Nucleus accumbens (tissue), 56 donors: ENCODE measurements at places on chromosomes 6 and 20.

- DNase-seq = no peak
Measured at GRCh38 chr20:41123631-41124030, 13.7 kb upstream of the PLCG1 start.

DNA sequence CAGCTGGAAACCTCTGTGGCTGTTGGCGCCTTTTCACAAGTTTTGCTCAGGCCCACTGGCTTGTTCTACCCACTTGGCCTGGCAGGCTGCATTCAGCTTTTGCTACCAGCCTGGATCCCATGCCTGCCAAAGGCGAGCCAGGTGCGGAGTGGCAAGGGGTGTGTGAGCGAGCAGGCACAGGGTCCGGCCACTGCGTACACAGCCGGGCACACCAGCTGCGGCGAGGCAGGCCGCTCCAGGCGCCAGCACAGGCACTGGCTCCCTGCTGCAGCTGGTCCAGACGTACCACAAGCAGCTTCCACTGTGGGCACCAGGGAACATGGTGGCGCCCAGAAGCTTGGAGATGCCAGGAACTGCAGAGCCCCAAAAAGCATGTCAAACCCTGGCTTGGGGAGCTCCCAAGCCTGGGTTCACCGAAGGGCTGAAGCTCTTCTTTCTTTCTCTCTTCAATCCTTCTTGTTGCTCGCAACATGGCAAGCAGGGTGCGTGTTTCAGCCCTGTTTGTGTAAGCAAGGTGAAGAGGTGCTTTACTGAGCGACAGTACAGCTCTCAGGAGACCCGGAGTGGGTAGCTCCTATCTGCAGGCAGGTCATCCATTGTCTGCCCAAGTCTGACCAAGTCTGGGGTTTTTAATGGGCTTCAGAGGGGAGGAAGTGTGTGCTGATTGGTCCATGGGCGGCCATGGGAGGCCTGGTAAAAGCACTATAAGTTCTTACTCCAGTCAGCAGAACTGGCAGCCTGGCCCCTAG is 32.6 kb upstream of the GRM4 start:
- DNase-seq = no peak

- DNase-seq = no peak
Measured at GRCh38 chr6:18360188-18360587, 27.0 kb upstream of the RNF144B start.

DNA sequence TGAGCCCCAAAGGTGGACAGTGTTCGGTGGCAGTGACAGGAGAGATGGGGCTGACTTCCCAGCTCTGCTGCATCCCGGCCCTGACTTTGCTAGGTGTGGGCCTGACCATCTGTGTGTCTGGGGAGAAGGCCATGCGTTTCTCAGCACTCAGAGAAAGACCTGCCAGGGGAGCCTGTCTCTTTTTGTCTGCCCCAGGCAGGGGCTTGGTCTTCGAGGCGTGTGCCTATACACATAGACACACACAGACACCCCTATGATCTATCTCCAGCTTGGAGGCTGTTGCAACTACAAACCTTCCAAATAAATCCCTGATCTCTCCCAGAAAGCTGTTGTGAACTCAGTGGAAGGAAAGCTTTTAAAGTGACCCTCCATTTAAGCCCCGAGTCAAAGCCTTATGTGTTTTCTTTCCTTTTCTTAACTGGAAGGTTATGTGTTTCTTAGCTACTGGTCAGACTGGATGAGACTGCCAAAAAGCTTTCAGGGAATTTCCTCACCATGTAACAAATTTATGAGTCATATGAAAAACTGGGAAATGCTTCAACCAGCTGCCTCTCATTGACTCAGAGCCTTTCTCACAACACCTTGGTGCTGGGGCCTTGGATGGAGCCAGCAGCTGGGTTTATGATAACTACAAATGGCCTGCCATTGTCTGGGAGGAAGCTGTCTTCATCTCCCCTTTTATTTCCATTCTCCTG is 102.6 kb downstream of the CDC5L start:
- DNase-seq = no peak

- no peak for DNase-seq
Measured at GRCh38 chr20:36770680-36771079, 2.9 kb downstream of the DSN1 start.

DNA sequence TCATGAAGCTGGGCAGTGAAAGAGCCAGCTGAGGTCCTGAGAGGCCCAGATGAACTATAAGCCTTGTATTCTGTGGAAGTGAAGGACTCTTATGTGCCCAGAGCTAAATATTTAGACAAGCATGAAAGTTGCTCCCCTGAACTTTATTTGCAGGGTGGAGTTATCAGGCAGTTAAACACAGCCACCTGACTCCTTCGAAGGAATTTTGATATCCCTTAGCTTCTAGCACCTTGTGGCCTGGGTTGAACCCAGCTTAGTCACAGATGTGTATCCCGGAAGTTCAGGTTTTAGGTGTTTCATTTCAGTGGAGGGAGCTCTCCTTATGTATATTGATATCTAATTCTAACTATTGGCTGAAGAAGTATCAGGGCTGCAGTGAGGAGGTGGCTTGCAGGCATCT is 20.4 kb downstream of the NR2E1 start:
- DNase-seq = no peak

- no peak for DNase-seq
Measured at GRCh38 chr6:1328129-1328800, 16.4 kb downstream of the FOXQ1 start.

DNA sequence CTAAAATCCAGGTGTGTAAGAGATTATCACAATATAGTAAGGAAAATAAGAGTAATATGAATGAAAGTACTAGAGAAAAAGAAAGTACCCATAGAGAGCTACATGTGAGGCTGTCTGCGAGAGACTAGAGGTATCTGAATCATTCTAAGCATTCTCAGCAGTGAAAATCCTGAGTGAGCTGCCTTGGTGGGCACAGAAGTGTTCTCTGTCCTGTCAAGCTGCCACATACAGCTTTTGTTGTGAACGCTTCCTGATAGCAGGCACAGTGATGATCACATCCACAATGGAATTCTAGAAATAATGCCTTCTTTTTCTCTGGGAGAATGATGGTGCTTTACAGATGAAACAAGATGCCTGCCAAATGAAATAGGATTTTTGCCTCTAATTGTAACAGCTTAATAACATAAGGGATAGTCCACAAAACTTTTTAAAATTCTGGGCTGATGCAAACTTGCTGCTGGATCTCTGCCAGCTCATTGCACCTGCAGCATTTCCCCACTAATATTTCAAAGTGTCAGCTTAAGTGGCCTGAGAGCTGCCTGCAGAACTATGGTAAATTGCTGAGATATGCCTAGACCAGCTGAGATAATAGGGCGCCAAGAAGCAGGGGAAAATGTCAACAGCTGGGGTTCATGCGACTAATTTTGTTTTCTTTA is 620.5 kb downstream of the DOK5 start:
- DNase-seq = no peak

DNA sequence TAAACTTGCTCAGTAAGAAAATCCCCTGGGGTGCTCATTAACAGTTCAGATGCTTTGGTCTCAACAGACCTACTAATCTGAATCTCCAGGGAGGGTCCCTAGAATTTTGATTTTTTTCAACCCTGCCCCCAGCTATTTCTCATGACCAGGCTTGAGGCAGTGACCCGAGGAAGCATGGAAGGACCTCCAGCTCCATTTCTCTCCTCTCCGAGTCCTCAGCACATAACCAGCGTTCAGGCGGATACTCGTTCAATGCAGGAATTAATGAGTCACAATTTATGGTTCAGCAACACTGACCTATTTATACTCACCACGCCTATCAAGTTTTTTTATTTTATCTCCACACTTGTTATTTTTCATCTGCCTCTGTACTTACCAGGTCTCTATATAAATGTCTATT is 369.2 kb upstream of the CDH4 start:
- no peak for DNase-seq

DNA sequence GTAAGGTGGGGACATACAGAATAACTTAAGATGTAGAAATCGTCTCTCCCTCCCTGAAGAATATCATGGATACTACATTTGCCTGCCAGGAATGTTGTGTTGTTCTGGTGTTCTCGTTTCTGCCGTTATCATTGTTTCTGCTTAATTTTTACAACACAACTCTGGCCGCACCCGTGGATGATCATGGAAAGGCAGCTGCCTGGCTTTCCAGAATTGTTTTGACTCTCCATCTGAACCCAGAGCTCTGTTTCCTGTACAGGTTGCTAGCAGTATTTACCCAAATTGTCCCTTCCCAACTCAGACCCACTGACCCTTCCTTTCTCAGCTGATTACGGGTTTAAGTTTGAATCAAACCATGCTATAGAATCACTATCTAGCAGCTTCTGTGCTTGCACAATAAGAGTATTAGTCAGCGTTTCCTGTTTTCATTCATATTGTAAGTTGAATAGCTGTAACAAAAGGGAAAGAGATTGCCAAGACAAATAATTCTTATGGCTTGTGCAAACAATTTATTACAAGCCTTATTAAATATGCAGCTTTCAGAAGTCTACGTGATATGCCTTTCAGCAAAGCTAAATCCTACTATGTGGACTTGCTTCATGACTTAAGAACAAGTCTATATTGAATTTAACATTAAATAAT is 139.0 kb downstream of the MTHFD1L start:
- no peak for DNase-seq

- DNase-seq = no peak
Measured at GRCh38 chr6:156057869-156058268, 602.2 kb upstream of the NOX3 start.

- DNase-seq = no peak
Measured at GRCh38 chr6:101226677-101227135, 166.8 kb upstream of the GRIK2 start.

DNA sequence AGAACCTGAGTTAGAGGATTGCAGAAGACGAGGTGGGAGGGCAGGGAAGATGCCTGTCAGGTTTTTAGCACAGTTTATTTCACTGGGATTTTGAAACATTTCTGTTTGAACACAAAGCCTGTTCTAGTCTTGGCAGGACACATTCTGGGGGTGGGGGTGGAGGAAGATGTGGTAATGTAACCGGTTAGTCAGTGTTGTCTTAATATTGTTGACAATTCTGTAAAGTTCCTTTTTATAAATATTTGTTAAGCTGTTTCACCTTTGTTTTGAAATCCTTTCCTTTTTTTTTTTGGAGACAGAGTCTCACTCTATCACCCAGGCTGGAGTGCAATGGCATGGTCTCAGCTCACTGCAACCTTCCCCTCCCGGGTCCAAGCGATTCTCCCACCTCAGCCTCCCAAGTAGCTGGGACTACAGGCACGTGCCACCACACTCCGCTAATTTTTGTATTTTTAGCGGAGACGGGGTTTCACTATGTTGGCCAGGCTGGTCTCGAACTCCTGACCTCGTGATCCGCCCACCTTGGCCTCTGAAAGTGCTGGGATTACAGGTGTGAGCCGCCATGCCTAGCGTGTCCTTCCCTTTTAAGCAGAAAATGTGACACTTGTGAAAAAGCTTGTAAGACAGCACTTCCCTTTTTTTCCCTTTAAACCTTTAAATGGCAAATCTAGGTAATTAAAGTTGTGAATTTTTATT is 20.2 kb downstream of the SLC9A8 start:
- DNase-seq = no peak

DNA sequence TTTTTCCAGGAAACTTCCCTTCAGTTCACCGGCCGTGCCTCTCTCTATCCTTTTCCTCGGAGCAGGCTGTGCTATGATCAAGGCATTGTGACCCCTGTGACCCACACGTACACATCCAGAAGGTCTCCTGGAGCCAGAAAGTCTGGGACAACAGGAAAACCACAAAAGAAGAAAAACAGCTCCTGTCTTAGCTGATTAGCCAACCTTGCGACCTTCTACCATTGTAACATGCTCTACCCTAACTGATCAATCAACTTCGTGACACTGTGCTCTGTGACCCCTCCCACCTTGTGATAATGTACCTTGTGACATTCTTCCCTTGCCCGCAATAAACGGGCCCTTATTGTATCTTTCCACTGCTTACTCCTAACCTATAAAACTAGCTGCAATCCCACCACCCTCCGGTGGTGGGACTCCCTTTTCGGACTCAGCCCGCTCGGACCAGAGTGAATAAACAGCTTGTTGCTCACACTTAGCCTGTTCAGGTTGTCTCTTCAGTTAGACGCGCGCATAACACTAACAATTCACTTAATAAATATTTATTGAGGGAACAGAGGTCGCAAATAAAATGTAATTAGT is 24.2 kb downstream of the ZNF311 start:
- no peak for DNase-seq

DNA sequence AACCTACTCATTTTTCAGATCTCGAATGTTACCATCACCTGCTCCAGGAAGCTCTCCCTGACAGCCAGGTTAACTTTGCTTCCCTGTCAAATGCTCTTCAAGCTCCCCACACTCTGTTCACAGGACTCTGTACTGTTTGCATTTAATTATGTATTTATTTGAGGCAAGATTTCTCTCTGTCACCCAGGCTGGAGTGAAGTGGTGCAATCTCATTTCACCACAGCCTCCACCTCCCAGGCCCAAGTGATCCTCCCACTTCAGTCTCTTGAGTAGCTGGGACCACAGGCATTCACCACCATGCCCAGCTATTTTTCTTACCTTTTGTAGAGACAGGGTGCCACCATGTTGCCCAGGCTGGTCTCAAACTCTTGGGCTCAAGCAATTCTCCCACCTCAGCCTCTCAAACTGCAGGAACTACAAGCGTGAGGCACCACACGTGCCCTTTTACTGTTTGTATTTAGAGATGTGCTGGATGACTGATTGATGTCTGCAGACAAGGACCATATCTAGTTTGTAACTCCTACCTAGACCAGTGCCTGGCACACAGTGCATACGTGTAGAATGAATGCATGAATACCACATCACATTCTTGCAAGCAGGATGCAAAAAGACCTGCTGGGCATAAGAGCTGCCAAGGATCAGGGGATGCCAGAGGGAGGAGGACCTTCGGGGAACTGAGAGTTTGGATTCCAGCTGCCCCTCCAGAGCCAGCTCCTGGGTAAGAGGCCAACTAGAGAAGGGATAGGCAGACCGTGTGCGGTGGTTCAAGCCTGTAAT is 15.6 kb upstream of the CBFA2T2 start:
- no peak for DNase-seq

DNA sequence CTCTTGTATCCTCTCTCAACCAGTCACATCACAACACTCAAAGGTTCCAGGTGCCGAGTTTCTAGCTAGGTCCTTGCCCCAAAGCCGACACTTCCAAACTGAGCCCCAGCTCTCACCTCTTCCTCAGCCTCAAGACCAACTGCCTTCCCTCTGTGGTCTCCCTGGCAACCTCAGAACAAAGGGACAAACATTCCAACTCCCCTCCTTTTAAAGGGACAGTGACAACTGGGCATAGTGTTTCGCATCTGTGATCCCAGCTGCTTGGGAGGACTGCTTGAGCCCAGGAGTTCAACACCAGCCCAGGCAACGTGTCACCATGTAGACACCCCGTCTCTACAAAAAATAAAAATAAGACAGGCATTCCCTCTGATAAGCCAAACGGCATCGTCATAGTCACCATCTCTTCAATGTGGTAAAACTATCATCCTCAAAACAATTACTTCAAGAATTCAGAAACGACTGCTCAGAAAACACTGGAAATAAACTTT is 11.3 kb downstream of the DIDO1 start:
- DNase-seq = peak; percentile 19

DNA sequence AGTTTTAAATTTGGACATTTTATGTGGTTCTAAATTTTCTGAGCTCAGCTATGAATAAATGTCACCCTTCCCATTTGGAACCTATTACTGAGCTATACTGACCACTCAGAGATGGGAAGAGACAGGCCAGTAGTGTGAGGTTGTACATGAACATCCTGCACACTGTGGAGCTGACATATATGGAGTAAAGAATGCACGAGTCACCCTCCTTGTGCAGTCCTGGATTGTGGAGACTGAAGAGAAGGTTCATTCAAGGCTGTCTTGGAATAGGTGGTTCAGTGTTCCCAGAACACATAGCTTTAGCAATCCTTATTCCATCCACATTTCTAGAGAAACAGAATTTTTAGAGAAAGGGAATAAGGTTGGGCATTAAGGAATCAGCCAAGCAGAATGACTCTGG is 50.3 kb upstream of the OGFRL1 start:
- no peak for DNase-seq

- no peak for DNase-seq
Measured at GRCh38 chr6:47203938-47204611, 105.6 kb downstream of the TNFRSF21 start.
